ENCODE measurements at places on chromosomes 13 and 19.

GRCh38 chr13:102399791-102400674 lies 1.8 kb downstream of the FGF14 start:
- DNase-seq = peak; percentile 60

DNA sequence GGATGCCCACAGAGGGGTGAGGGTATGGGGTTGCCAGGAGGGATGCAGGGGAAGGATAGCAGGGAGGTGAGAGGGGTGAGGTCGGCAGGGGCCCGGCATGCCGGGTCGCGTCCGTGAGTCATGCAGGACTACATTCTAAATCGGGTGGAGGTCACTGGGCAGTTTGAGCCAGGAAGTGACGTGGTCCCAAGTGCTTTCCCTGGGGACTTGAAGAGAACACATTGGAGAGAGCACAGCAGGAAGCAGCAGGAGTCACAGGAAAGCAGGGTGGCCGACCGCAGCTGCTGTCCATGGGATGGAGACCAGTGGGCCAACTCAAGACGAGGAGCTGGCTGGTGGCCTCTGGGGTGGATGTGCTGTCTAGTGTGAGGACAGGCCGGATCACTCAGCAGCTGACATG lies 92.0 kb upstream of the WASF3 start:
- DNase-seq = no peak

DNA sequence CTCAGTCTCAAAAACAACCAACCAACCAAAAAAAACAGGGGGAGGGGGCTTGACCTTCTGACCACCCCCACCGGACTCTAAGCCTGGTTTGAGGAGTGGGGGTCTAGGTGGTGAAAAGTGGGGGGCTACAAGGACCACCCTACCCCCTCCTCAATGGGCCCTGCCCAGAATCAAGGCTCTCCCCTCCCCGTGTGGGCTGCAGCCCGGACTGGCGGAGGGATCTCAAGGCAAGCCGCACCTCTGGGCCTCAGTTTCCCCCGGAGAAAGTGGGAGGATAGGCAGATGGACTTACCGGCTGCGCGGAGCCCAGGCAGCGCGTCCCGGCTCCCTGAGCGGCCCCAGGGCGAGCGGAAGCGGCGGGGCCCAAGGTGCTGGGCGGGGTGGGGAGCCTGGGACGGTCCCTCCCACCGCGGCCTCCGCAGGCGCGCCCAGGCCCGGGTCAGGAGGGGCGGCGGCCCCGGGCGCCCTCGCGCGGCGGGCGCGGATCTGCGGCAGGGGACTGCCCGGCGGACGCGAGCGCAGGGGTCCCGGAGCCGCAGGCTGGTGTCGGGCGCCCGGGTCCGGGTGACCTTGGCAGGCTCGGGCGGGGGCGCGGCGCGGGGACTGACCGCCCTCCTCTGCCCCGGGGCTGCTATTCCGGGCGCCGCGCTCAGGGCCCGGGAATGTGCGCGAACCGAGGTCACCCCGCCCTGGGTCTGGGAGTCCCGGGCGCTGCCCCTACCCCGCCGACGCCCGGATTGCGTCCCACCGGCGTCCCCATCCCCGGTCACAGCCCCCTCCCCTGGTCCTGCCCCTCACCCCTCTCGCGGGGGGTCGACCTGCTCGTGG lies at the start of gene ADAMTSL5:
TSS of gene ADAMTSL5 (minus strand) at position 349 of the 828 bp plus-strand sequence. CDS start 2,076 bp downstream, outside the sequence.
- DNase-seq = peak; percentile 93

DNA sequence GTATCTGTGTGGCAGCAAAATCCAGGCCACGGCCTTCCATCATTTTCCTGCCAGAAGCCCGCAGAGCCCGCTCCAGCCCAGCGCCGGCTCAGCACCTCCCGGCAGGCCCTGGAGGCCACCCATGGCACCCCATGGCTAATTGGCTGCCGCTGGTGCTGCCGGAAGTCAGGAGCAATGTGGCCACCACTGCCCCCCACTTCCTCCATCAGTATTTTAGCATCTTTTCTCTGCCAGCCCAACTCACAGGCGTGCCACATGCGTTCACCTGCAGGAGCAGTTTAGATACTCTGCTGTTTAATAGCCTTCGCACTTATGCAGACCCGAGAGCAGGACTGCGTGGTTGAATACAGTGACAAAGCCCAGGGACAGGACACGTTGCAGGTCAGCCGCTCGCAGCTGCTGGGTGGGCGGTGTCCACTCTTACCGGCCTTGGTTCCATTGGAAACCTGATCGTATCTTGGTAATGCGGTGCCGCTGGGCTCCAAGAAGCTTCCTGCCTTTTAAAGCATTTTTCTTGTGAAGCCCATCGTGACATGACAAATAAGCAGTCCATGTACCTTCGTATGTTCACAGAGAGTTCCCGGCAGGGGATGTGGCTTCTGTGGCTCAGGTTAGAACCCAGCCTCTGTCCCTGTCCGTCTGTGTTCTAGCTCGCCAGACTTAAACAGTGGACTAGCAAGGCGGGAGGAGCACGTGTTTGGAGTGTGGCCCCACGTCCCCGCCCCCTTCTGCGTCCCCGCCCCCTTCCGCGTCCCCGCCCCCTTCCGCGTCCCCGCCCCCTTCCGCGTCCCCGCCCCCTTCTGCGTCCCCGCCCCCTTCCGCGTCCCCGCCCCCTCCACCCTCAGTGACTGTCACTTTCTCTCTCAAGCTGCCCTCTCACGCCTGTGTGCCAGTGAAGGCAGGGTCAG lies 162.0 kb upstream of the SOX1 start:
- no peak for DNase-seq

- DNase-seq = no peak
Observed at GRCh38 chr19:17775245-17775927, 19.6 kb upstream of the B3GNT3 start.

DNA sequence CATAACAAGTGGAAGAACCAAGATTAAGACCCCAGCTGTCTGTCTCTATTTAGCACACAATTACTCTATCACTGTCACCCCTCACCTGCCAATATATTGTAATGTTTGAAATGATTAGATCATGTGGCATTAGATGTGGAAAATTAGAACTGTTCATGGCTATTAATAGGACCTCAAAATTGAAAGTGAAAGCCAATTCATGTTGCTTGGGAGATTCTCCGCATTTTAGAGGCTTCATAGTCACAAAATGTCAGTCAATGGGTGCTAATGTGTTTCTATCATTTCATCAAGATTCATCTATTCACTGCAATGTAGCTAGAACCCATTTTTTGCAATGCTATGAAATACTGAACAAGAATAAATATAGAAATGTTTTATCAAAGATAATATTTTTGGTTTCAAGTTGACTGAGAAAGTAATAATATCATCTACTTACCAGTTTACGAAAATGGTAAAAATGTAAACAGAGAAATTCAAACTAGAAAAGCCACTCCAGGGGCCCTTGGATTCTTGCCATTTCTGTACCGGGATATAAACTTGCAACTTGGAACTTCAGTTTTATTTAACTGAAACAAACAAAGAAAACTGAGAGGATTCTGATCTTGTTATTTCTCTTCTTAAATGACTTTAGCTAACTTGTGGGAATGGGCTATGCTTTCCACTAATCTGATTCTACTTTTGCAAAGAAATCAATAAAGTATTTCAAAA lies 388.6 kb downstream of the DCT start:
- DNase-seq = no peak

DNA sequence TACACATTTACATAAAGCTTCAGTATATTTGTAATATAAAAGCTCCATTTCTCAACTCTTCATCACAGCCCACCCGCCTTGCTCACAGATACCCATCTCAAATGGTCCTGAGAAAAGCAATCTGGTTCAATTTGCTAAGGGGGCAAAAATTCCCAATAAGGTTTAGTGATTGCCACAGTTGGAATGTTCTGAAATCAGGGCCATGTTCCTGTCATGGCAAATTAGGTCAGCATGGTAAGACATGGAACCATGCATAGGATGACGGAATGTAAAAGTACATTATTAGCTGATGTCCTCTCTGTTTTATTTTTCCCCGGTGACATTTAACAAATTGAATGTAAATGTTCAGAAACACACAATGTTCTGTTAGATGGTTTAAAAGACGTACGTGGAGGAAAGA lies 274.3 kb downstream of the MZT1 start:
- DNase-seq = no peak

DNA sequence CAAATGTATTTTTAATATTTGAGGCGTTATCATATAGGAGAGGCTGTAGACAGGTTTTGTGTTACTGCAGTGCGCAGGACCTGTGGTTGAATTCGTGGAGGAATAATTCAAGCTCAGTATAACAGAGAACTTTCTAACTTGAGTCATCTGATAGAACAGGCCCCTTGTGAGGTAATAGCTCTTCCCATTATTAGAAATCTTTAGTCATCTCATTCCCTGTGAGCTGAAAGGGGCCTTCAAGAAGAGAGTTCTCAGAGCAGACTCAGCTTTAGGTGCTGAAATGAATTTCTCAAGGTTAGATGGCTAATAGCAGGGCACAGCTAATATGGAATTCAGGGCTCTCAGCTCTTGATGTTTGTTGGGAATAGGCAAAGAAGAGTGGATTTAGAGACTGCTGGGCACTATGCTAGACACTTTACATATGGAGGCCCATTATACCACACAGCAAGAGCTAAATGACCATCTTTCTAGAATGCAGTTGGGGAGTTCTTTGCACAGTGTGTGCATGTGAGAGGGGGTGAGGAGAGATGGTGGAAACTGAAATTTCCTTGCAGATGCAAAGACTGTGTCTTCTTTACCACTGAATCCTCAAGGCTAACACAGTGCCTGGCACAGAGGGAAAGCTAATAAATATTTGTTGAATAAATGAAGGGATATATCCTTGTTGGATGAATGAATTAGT lies 89.5 kb downstream of the DGKH start:
- peak; percentile 11 for DNase-seq

GRCh38 chr19:17997969-17998826 lies 9.8 kb upstream of the ARRDC2 start:
- no peak for DNase-seq

DNA sequence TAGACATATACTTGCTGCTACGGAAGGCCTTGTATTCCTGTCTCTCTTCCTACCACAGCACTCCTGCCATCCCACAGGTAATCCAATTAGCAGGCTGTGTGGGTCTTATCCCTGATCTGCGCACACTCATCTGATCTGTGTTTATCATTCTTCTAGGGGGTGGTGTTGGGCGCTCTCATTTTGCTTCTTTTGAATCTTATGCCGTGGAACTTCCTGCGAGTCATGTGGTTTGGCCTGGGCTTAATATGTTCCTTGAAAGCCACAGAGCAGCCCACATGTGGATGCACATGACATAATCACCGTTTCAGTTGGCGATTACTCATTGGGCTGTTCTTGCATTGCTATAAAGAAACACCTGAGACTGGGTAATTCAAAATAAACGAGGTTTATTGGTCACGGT lies 7.5 kb downstream of the RASA3 start:
- DNase-seq = peak; percentile 67

- DNase-seq = no peak
Observed at GRCh38 chr13:34617473-34618083, 324.5 kb upstream of the NBEA start.

GRCh38 chr13:23639674-23640073 lies 69.5 kb downstream of the TNFRSF19 start:
- DNase-seq = no peak

- DNase-seq = no peak
Observed at GRCh38 chr13:109500146-109500773, 286.1 kb downstream of the IRS2 start.

- DNase-seq = no peak
Observed at GRCh38 chr19:41407271-41407670, 9.7 kb downstream of the BCKDHA start.

DNA sequence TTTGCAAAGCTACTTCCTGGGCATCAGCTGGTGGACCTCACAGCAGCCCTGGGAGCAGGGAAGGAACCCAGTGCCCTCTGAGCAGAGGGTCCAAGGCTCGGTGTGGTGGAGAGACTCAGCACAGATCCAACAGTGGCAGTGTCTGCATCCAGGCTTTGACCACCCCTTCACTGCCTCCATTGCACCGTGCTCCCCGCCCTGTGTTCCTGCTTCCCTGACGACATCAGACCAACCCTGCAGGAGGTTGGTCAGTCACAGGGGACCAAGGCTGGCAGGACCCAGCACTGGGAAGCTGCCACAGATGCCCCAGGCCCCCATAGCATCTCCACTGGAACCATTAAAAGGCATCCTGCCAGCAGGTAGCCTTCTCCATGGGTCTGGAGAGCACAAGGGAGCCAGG lies 7.8 kb upstream of the VSTM2B start:
- DNase-seq = no peak

DNA sequence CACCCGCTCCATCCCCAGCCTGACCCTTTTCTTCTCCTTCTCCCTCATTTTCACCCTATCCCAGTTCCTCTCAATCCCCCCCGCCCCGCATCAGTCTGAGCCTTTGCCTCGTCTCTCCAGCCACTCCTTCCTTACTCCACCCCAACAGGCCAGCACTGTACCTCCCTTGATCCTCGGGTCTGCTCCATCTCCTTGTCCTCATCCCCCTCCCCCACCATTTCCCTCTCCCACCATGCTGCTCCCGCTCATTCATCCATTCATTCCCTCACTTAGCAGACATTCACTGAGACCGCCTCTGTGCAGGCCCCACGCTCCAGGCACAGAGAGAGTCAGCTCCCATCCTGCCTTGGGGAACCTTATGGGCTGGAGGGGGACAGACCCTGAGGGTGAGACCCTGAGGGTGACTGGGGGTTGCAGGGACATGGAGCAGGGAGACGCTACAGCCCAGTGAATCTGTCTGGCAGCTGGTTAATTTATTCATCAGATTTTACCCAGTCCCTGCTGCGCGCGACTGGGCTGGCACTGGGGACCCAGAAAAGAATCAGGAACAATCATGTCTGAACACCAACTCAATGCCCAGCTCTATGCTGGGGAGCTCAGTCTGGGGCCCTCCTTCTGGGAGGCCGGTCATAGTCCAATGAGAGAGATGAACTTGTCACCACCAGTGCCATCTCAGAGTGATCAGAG lies 881 bp downstream of the ARHGAP33 start:
- no peak for DNase-seq

- peak; percentile 72 for DNase-seq
Observed at GRCh38 chr19:58009666-58010301, 7.2 kb upstream of the ZNF606 start.

- DNase-seq = peak; percentile 85
Observed at GRCh38 chr19:917323-918151, at the start of gene KISS1R. TSS of gene KISS1R (plus strand) at chr19:917333. CDS start at chr19:917503, 170 bp downstream.

DNA sequence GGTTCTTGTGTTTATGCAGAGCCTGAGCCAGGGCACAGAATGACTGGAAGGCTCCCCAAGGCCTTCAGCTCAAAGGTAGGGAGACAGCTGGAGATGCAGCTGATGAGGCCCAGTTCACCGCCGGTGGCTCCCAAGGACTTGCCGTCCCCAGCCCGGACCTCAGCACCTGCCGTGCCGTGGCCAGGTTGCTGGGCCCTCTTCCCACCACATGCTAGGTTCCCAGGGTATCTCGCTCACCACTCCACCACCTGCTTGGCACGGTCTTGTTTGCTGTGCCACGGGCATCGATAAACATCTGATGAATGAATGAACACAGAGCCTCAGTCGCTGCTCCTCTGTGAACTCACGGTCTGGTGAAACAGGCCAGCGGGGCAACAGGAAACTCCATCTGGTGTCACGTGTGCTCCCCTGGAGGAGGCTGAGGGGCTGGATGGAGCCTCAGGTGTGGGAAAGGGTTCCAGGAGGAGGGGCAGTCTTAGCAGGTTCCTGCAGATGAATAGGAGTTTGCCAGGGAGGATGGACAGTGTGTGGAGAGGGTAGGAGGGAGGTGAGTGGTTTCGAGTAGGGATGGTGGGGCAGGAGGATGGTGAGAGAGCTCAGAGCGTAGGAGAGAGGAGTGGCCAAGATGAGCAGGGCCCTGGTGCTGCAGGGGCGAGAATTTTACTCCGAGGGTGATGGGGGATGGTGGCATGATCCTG lies 3.6 kb upstream of the KLK14 start:
- DNase-seq = no peak
